ENCODE measurements at places on chromosomes 6 and 20.

GRCh38 chr6:116444092-116444491 lies 17.1 kb upstream of the CALHM6 start:
- DNase-seq: no peak

DNA sequence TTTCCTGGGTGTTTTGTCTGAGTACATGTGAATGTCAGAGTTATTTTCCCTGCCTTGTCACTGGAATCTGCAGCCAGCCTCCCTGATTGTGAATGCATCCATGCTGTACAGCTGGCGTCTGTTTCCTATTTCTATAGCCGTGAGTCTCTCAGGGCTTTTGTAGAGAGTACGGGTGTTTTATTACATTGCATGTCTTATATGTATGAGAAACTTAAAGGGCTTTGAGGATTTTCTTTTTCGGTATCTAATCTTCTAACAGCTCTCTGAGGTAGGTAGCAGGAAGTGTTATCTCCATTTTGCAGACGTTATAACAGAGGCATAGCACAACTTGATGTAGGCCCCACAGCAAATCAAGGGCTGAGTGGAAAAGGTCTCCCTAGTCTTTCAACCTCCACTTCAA lies 272.9 kb downstream of the PRL start:
- DNase-seq: no peak

DNA sequence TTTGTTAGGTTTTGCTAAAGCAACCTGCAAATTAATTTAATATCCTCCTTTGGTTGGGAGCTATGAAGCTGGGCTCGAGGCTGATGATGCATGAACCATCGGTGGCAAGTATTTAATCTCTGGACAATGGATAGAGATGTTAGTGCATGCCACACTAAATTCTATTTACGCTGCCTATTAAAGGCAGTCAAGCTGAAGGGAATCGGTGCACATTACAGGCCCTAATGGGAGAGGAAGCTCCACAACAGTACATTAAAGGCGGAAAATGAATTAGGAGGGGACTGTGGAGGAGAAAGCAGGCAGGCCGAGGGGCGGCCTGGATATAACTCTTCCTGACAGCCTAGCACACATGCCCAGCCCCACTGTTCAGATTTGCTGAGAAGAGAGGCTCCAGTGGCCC lies 132.4 kb upstream of the MAFB start:
- DNase-seq: no peak

DNA sequence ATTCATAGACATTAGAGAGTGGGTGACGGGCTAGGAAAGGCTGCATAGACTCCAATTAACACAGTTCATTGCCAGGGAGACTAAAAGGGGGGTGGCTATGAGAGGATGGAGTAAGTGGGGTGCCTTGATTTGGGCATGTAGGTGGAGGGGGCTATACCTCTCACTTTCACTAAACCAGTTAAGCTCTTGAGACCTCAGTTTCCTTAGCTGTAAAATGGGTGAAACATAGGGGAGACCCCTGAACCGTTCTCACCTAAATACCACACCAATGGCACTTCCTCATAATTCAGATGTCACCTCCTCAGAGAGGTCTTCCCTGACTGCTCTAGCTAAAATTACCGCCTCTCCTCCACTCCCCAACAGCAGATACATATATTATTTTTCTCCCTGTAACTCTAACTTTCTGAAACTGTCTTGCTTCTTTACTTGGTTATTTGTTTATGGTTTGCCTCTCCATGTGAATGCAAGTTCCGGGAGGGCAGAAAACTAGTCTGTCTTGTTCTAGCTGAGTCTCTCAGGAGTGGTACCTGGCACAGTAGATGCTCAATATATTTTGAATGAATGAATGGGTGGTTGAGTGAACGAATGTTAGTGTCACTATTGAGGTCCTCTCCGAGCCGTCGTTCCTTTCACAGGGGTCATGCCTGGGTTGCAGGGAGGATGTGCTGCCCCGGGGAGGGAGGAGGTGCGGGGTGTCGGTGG lies 615 bp upstream of the EYA2 start:
- DNase-seq: no peak

DNA sequence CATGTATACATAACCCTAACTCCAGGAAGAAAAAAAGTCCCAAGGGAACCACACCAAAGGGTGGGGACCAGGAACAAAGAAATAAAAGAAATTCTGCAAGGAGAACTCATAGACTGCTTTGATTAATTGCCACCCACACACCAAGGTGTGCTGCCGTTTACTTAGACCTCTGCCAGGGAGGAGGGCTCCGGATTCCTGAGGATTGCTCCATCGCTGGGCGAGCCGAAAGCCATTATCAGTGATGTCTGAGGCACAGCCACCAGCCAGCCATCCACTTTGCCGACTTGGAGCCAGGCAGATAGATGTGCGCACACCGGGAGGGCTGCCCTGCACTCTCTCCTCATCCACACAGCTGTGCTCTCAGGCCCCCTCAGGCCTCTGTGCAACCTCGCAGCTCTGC lies 272.7 kb upstream of the FOXQ1 start:
- no peak for DNase-seq

- DNase-seq: no peak
Observed at GRCh38 chr6:150566486-150566885, 33.2 kb upstream of the PLEKHG1 start.

DNA sequence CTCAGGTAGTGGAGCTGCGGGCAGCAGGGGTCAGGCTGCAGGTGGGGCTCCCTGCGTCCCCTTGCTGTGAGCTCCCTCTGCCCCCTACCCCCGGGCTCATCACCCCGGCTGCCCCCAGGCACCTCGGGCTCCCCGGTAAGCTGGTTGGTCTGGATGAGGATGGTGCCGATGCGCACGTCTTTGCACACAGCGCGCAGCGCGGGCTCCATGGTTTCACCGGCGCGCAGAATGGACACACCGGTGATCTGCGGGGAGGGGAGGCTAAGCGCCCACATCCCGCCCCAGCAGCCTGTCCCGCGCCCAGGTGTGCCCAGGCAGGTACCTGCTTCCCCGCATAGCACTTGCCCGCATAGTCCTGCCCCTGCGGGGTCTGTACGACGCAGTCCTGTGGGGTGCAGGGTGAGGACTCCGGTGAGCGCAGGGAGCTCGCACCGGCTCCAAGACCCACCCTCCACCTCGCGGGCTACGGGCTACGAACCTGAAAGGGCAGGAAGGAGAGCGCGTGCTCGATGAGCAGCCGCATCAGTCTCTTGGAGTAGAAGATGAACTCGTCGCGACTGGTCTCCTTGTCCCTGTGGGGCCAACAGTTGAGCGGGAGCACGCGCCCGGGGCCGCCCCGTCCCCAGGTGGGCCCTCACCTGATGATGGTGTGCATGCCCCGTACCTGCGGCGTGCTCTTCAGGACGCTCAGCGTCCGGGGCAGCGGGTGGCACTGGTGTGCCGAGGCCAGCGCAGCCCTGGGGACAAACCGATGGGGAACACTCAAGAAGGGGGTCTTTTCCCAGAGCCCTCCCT lies 15.5 kb downstream of the UCKL1 start:
- DNase-seq: no peak

DNA sequence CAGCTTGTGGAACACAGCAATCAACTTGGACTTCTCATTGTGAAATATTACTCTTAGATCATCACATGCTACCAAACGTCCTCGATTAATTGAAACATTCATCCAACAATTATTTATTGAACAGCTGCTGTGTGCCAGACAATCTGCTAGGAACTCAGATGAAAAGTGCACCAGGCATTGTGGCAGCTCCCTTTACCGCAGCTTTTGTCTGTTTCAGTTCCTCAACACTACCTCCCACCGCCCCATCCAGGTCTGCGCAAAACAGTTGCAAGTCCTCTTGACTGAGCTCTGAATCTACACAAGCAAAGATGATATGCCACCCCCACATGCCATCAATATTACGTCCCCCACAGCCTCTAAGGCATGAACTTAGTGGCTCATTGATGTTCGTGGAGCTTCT lies 1094.4 kb upstream of the MAP3K7 start:
- no peak for DNase-seq

- no peak for DNase-seq
Observed at GRCh38 chr20:15840636-15841301, 732.5 kb downstream of the KIF16B start.

DNA sequence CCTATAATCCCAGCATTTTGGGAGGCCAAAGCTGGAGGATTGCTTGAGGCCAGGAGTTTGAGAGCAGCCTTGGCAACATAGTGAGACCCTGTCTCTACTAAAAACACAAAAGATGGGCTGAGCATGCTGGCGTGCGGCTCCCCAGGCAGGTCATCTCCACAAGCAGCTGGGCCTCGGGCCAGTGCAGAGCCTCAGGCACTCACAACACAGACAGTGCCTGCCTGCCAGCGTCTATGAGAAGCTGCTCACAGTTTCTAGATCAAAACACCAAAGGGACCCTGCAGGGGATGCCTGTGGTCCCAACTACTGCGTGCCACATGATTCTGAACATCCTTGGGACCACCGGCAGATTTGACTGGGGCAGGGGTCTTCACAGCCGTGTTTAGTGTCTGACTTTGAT lies 59.4 kb downstream of the GINS1 start:
- no peak for DNase-seq

GRCh38 chr20:56111961-56112730 lies 106.8 kb upstream of the CBLN4 start:
- DNase-seq: no peak

DNA sequence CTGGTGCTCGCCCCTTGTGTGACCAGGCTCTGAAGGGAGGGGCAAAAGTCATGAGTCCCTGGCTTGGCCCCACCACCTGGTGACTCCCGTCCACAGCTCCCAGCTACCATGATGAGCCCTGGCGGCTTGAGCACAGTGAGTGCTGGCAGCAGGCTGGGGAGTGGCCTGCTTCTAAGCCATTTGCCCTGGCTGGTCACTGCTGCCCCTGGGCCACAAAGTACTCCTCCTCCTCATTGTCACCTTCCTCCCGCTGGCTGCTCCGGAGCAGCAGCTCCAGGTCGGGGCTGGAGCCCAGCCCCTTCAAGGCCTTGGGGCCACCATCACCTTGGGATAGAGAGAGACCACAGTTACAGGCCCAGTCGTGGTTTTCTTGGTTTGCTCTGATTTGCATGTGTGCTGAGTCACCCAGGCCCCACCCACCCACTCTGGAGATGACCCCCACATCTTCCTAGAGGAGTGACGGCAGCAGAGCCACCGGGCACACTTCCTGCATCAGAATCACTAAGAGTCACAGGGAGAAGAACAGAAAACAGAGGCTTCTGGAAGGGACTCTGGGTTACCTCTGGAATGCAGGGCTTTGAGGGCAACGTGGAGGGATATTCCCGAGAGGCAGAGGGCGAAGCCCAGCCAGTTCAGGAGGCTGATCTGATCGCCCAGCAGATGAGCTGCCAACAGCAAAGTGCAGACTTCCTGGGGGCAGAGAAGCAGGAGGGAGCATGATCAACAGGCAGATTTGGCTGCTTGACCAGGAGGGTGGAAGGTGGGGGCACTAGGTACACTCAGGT lies 42.1 kb upstream of the CDH22 start:
- no peak for DNase-seq

DNA sequence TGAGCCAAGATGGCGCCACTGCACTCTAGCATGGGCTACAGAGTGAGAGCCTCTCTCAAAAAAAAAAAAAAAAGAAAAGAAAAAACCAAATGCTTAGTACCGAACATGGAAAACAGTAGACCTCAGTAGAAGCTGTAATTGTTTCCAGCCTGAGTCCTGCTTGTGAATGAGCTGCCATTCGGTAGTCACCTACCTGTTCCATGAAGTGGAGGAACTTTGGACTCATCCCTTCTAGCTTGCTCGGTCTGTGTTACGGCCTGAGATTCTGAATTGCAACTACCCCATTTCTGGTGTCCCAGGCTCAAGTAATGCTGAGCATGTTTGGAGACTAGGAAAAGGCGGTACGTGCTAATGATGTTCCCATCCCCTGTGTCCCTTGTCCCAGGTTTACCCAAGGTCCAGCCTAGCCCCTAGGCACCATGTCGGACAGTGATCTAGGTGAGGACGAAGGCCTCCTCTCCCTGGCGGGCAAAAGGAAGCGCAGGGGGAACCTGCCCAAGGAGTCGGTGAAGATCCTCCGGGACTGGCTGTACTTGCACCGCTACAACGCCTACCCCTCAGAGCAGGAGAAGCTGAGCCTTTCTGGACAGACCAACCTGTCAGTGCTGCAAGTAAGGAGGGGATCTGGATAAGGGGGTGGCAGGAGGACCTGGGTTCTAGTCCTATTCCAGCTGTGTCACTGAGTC lies 5.1 kb downstream of the TGIF2 start:
- DNase-seq: no peak

GRCh38 chr6:74113901-74114300 lies 417.9 kb downstream of the CD109 start:
- no peak for DNase-seq

- no peak for DNase-seq
Observed at GRCh38 chr20:34938466-34939163, 17.0 kb downstream of the GSS start.

- DNase-seq: no peak
Observed at GRCh38 chr6:153424719-153425400, 293.8 kb upstream of the RGS17 start.

DNA sequence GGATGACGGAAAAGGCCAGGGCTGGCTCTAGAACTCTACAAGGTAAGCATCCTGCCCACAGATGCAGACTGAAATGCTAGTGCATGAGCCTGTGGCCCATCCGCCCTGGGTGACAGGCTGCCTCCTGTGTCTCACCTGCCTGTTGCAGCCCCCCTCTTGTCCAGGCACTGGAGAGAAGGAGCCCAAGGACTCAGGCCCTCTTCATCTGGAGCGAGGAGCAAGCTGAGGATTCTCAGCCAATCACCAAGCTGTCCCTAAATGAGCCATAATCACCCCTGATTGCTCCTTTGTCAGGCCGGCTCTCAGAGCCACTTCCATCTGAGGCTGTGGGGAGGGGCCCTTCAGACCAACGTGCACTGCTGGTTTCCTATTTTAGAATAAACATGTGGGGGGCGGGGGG lies 10.0 kb upstream of the SLC32A1 start:
- DNase-seq: no peak

- no peak for DNase-seq
Observed at GRCh38 chr6:147262946-147263345, 58.7 kb downstream of the STXBP5 start.

DNA sequence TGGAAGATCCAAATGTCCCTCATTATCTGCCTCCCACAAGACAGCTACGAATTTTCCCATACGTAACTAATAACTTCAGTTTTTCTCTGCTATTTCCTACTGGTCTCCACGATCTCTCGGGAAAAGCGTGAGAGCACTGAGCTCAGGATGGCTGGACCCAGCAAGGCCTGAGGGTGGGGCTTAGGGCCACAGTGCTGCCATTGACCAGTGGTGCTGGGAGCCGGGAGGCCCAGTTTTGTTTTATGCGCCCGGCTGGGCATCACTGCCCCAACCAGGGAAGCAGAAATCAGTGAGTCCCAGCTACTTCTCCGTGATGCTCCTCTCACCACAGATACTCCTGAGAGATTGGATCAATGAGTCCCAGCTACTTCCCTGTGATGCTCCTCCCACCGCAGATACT lies 238.4 kb downstream of the LY86 start:
- DNase-seq: no peak

GRCh38 chr6:11734861-11735613 lies 43.6 kb downstream of the ADTRP start:
- DNase-seq: no peak

DNA sequence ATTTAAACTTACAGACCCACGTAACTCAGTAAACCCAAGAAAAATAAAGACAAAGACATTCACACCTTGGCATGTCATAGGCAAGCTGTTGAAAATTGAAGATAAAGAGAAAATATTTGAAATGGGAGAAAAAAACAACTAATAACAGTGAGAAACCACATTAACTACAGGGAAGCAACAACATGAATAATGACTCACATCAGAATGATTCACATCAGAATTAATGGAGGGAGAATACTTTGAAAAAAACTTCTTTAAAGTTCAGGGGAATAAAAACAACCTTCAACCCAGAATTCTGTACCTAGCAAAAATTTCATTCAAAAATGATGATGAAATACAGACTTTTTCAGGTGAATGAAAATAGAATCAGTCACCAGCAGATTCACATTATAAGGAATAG lies 32.9 kb upstream of the SLC22A3 start:
- DNase-seq: no peak

GRCh38 chr6:109852713-109853112 lies 125.4 kb upstream of the GPR6 start:
- DNase-seq: no peak
